ENCODE measurements at places on chromosomes 7 and 10.

GRCh38 chr7:80529362-80529761 is 17.5 kb upstream of the GNAT3 start:
- DNase-seq, result no peak

DNA sequence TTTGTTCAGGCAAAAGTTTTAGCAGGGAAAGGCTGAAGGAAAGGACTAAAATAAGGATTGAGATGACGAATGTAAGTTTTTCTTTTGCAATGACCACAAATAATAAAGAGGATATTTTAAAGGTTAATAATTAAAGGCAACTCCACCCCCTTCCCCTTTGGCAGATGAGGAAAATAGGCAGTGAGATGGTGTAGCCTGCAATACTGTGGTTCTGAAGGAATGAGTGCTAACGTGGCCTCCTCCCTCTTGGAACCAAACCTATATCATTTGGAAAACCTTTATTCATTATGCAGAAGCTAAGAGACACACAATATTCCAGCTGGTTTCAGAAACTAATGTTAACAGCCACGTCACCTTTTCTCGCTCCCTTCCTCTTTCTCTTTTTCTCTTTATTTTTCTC is 70.9 kb upstream of the COL1A2 start:
- no peak for DNase-seq

DNA sequence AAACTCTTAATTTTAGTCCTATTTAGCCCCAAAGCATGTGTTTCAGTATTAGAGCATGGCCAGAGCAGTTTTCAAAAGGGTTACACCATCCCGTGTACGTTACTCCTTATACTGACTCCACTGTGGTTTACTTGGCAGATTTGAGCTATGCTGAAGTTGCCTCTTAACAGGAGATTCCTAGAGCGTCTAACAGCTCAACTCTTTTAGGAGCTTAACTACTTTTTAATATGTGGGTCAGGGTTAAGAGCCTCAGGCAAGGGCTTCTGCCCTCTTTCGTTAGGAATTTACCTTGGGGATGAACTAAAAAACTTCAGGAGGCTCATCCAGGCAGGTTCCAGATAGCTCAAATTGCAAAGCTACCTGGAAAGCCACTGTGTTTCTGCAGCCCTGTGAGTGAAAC is 674.8 kb upstream of the C7orf33 start:
- DNase-seq, result no peak

DNA sequence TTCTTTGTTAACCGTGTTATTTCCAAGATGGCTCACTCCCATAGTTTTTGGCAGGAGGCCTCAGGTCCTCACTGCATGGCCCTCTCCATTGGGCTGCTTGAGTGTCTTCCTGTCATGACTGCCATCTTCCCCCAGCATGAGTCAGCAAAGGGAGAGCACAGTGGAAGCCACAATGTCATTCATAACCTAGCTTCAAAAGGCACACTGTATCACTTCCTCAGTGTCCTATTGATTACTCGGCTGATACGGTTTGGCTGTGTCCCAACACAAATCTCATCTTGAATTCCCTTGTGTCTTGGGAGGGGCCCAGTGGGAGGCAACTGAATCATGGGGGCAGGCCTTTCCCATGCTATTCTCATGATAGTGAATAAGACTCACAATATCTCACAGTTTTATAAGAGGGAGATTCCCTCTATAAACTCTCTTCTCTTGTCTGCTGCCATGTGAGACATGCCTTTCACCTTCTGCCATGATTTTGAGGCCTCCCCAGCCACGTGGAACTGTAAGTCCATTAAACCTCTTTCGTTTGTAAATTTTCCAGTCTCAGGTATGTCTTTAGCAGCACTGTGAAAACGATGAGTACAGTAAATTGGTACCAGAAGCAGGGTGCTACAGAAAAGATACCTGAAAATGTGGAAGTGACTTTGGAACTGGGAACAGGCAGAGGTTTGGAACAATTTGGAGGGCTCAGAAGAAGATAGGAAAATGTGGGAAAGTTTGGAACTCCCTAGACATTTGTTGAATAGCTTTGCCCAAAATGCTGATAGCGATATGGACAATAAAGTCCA is 106.5 kb downstream of the PRLHR start:
- DNase-seq, result no peak

DNA sequence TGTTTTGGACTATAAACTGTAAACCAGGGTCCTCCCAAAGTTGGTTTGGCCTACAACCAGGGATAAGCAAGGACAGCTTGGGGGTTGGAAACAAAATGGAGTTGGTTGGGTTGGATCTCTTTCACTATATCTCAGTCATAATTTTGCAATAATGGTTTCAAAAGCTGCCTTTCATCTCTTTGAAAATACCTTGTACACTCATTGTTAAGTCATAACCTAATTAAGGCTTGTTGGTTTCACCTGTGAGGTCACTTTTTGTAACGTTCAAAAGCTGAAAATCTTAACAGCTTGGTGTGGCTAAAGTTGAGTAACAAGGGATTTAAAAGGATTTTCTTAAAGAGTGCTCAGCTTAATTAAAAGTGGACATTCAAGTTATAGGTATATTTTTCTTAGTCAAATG is 476.1 kb downstream of the IPMK start:
- DNase-seq, result no peak

- DNase-seq, result no peak
Measured at GRCh38 chr7:64916-65341, 127.4 kb upstream of the FAM20C start.
